ENCODE measurements at places on chromosomes 1 and 21. TPM values are rescaled to one million over a fixed set of nuclear protein-coding genes. Genes with fewer than 3 reads are reported as not detected.

DNA sequence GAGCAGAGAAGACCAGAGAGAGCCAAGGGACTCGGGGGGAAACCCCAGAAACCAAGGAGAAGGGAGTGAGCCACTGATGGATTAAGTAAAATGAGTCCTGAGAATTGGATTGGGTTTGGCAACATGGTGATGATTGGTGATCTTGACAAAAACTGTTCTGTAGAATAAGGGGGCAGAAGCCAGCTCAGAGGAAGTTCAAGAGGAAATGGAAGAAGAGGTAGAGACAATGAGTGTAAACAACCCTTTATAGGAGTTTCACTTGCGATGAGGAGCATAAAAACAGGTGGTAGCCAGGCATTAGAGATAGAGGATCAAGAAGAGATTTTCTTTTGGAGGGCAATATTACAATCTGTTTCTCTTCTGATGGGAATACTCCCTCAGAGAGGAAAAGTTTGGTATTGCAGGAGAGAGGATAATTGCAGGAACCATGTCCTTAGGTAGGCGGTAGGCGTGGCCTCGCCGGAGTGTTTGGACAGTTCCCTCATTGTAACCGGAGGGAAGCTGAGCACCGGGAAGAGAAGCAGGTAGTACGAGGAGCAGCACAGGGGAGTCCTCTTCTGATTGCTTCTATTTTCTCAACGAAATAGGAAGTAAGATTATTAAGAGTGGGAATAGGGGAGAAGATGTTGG, 68.4 kb upstream of the TENT5C start:
- DNase-seq, result no peak

GRCh38 chr1:62439652-62440371, 3.0 kb downstream of the USP1 start:
- no peak for DNase-seq

DNA sequence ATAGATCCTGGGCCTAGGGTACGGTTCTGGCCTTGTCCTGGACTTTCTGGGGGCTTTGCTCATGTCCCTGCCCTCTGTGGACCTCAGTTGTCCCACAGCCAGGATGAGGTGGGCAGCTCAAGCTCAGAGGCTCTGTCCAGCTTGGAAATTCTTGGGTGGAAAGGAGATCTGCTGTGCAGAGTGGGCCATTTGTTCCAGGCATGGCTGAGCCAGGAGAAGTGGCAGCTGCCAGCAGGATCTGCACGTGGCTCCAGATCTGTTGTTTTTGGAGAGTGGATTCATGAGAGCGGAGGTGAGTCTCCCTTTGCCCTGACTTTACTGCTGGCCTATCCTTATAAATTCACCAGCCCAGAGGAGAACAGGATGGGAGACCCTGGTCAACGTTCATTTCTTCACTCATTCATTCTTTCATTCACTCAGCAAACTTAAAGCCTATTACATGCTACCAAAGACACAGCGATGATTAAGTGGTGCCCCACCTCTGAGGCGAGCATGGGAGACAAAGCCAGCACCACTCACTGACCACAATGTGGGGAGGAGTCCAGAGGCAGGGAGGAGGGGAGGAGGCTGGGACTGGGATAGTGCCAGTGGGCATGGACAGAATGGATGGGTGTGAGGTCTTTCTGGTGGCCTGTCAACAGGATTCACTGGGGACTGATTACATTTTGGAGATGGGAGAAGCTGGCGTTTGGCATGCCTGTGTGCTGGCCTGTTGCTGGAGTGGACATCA, 205.1 kb downstream of the TRABD2B start:
- no peak for DNase-seq

GRCh38 chr1:63693944-63694571, 79.8 kb upstream of the ROR1 start:
- DNase-seq, result no peak

DNA sequence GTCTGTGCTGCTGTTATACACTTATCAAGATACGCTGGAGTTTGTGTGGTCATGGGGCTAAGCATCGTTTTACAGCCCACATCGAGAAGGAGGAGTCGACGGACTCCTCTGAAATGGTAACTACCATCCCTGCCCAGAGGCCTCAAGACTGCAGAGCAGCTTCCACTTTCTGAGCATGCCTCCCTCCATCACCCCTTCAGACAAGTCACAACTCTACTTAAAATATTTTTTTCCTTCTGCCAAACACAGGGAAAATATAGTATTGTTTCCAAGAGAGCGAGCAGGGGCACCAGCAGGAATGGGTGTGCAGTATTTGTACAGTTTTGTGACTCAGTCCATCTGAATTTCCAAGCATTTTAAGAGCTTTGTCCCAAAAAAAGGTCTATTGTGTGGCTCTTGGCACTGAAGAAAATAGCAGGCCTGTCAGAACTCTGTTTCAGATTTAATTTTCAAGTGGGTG, 14.1 kb downstream of the EVA1C start:
- DNase-seq, result no peak

DNA sequence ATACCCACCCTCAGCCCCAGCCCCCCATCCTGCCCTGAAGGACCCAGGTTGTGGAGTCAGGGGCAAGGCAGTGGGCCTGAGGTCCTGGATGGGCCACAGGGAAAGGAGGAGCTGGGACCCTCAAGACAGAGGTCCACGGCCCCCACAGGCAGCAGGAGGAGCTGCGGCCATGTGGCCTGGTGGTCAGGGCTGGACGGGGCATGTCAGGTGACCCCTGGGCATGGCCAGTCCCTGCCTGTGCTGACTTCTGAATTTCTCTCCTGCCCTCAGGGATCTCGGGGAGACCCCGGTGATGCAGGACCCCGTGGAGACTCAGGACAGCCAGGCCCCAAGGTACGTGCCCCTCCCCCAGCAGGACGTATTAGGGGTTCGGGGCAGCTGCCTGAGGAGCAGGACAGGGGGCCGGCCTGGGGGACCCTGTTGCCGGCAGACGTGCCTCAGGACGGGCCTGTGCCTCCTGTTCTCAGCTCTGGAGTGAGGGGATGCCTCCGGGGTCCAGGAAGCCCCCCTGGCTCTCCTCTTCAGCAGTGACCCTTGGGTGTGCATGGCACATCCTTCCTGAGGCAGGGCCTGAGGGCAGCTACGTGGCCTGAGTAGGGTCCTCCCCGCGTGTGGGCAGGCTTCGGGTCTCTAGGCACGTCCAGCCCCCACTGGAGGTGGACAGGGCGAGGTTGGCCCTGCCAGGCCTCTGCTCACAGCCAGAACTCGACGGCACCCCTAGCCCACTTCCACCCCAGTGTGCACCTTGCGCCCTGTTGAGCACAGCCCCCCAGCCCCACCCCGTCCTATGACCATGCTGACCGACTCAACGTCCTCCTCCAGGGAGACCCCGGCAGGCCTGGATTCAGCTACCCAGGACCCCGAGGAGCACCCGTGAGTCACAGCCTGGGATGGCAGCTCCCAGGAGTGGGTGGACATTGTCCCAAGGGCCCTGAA, 23.6 kb downstream of the COL6A2 start:
- no peak for DNase-seq

Gene GBP7
- not detected for total RNA-seq

DNA sequence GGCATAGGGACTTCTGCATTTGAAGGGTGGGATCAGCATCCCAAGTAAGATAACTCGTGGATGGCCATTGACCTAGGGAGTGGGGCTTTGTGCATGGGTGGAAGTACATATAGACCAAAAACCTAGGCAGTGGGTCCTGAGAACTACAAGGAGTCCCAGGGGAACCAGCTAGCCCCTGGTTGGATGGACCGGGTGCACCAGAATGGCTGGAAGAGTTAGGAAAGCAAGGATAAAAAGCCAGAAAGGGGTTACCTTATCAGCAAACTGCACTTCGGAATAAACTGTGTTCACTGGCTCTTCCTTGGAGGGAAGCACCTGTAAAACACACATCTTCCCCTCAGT, 26.6 kb upstream of the SLAMF6 start:
- no peak for DNase-seq

- no peak for DNase-seq
Observed at GRCh38 chr1:81873946-81874345, 73.2 kb downstream of the ADGRL2 start.

GRCh38 chr1:210641582-210641981, 312.9 kb downstream of the HHAT start:
- DNase-seq, result no peak

DNA sequence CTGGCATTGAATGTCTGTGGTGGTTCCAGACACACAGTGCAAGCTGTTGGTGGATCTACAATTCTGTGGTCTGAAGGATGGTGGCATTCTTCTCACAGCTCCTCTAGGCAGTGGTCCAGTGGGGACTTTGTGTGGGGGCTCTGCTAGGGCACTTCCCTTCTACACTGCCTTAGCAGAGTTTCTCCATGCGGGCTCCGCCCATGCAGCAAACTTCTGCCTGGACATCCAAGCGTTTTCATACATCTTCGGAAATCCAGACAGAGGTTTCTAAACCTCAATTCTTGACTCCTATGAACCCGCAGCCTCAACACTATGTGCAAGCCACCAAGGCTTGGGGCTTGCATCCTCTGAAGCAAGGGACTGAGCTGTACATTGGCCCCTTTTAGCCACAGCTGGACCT, 43.0 kb downstream of the RGS18 start:
- DNase-seq, result no peak

Gene ATP6V0B
- total RNA-seq, result 98.3 TPM

GRCh38 chr1:25744140-25744581, 55.8 kb upstream of the SELENON start:
- peak; percentile 76 for DNase-seq
